Right kidney (tissue), 9 donors: ENCODE measurements at places on chromosomes 1 and 21.

DNA sequence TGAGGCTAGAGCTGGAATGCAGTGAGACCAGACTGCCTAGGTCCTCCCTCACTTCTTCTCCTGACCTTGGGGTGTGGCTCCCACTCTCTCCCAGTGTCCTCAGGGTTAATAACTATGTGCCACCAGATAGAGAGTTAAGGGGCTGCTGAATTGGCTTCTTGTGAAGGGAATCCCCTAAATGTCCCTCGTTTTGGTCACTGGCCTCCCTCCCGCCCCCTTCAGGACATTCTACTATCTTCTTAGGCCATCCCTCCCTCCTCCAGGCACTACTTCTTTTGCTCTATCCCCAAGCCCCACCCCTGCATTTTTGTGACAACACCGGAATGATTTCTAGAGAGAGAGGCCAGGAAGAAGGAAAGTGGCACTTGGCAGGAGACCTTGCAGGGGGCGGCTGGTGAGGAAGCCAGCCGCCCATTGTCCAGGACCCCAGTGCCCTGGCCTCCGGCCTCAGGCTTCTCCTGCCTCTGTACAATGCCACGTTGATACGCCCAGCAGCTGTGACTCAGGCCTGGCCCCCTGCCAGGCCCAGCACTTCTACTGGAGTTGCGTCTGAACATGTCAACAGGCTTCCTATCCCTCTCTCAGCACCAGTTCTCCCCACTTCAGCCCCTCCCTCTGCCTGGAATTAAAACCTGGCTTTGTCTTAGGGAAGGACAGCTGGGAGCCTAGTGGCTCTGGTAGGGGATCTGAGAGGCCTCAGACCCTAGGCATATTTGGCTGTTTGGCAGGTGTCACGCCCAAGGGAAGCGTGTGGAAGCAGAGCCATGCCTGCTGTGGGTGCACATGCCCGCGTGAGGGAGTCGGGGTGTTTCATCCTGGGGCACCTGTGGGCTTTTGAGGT is 9.1 kb downstream of the LMNA start:
- DNase-seq, result peak; percentile 75

DNA sequence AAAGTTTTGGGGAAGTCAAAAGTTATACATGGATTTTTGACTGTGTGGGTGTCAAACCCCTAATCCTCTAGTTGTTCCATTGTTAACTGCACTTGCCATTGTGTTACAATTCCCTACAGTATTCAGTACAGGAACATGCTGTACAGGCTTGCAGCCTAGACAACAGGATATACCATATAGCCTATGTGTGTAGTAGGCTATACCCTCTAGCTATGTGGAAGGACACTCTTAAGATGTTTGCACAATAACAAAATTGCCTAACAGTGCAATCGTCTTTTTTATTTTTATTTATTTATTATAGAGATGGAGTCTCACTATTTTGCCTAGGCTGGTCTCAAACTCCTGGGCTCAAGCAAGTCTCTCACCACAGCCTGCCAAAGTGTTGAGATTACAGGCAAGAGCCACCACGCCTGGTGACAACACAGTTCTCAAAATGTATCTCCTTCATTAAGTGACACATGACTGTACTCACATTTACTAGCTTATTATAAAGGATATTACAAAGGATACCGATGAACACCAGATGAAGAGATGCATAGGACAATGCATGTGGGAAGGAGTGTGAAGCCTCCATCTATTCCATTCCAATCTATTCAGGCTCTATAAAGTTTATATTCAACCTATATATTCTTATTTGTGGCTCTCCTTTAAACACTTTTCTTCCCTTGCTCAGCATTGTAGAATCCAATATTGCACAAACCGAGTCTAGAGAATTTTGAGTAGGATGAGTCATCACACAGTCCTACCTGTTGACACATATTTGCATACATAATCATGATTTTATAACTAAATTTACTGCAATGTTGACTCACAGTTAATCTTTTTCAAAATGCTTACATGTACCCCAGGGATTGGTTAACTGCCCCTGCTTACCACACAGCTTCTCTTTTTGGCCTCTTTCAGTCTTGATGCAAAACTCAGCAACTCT is 28.4 kb upstream of the CEP350 start:
- no peak for DNase-seq

GRCh38 chr1:88061492-88062177 is 622.4 kb upstream of the PKN2 start:
- DNase-seq, result no peak

GRCh38 chr1:245803666-245804037 is 648.9 kb downstream of the KIF26B start:
- no peak for DNase-seq

DNA sequence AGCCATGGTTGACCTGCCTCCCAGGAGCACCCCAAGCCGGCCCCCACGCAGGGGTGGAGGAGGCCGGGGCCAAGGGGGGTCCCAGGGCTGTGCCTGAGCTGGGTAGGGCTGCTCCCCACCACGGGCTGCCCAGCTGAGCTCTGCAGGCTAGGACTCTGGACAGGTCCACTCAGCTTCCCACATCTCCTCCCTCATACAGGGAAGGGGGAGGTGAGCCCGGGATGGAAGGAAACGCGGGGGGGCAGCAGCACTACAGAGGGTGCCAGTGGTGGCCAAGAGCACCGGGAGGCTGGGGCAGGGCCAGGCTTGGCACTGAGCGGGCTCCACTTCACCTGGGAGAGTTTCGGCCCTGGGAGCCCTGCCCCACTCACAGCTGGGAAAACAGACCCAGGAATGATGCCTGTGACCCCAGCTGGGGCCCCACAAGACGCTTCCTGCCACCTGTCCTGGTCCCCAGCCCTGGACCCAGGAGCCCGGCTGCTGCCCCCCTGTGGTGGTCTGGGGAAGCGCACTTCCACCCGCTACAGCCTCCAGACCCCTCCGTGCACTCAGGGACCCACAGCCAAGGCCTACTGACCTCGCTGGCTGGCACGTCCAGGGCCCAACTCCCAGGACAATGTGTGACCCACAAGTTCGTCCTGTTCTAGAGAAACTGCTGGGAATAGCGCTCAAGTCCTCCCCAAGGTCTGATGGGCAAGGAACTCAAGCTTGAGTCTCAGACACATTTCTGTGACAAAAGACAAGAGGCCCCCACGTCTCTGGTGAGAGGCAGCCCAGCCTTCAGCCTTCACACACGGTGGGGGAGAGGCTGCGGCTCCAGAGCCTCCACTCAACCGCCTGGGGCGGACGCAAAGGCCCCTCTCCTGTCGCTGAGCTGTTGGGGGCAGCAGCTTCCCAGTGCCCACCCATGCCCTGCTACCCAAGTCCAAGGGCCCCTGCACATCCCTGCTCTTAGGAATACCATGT is 3.0 kb downstream of the AURKAIP1 start:
- peak; percentile 77 for DNase-seq

- no peak for DNase-seq
These were observed 8.8 kb upstream of the CLCA4 start for GRCh38 chr1:86537928-86538695.
